Neural cell (in vitro differentiated cells): ENCODE measurements at places on chromosomes 11 and 22. TPM values are rescaled to one million over a fixed set of nuclear protein-coding genes. Genes with fewer than 3 reads are reported as not detected.

Gene CDKN1C
- polyA plus RNA-seq, result 36.7 and 51.2 TPM in 2 replicates

Gene CEP126
- 1.4 and 1.8 TPM in 2 replicates for polyA plus RNA-seq

Gene SPDYC
- polyA plus RNA-seq, result not detected in 2 replicates

Gene OR51B2
- not detected in 2 replicates for polyA plus RNA-seq

Gene TMEM151A
- polyA plus RNA-seq, result 5.3 and 8.4 TPM in 2 replicates

Gene APOA4
- not detected in 2 replicates for polyA plus RNA-seq
